ENCODE measurements at places on chromosomes 16 and 17. TPM values are rescaled to one million over a fixed set of nuclear protein-coding genes. Genes with fewer than 3 reads are reported as not detected.

DNA sequence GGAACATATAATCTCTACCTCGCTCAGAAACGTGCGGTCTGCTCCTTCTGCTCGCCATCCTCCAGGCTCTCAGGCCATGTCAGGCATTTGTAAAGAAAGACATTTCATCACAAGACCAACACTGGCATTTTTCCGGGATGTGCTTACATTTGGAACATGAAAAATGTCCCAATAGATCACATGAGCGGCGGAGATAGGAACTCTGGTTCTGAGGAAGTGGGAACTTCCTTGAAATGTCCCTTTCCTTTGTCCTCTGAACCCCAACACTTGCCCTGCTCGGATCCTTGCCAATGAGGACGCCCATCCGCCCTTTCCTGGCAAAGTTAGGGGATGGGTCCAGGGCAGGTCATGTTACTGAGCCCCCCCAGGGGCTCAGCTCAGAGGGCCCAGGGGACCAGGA is 130.5 kb downstream of the MAF start:
- DNase-seq: no peak

DNA sequence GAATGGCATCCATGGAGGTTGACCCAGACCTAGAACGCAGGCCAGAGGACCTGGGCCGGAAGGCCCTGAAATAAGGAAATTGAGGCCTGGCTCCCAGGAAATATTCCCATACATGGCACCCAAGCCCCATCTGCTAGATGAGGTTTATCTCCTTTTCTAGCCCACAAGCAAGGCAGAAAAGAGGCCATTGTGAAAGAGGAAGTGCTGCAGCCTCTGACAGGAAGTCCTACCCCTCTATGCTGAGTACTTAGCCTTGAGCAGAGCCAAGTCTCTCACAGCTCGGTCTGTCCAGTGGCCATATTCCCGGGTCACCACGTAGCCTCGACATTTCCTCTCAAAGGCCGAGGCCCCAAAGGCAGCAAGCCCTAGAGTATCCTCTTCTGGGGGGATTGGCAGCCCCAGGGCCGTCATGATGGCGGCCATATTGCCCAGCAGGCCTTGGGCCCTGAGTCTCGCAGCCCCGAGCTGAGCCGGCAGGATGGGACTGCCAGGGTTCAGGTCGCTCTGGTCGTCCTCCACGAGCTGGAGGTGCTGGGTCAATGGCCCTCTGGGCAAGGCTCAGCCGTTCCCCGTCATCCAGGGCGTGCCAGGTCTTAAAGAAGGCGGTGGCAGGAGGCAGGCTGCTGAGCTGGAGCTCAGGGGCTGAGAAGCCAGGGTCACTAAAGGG is 7.8 kb downstream of the CTF1 start:
- no peak for DNase-seq

GRCh38 chr16:51839727-51840462 is 688.8 kb upstream of the SALL1 start:
- DNase-seq: peak; percentile 15

The RAB37 gene
- 1.1 TPM for total RNA-seq

GRCh38 chr17:59513934-59514841 is 51.2 kb upstream of the DHX40 start:
- peak; percentile 98 for DNase-seq

DNA sequence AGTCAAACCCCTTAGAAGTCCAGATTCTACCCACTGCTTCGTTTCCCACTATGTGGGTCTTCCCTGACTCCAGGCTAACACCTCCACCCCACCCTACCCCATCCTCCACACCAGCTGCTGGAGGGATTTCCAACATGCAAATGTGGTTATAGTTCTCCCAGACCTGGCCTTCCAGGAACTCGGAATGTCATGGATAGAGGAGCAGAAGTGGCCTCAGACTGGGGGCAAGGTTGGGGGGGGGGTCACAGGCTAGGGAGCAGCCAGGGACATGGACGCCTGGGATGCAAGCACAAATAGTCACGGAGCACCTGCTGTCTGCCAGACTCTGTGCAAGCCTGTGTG is 2.0 kb downstream of the CAMKK1 start:
- DNase-seq: no peak

DNA sequence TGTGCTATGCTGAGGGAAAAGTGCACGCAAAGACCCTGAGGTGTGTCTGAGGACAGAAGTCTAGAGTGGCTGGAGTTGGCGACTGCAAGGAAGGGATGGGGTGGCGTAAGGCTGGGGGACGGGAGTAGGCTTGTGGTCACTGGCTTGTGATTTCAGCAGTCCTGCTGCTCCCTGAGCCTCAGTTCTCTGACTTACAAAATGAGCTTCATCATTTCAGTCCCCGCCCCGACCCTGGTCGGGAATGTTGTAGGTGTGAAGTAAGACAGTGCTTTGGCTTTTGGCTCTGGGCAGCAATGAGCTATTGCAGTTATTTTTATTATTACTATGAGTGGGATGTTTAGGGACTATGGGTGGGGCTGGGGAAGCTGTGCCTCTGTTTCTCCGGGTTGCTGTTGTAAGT is 8.6 kb downstream of the ADGRG1 start:
- DNase-seq: no peak

DNA sequence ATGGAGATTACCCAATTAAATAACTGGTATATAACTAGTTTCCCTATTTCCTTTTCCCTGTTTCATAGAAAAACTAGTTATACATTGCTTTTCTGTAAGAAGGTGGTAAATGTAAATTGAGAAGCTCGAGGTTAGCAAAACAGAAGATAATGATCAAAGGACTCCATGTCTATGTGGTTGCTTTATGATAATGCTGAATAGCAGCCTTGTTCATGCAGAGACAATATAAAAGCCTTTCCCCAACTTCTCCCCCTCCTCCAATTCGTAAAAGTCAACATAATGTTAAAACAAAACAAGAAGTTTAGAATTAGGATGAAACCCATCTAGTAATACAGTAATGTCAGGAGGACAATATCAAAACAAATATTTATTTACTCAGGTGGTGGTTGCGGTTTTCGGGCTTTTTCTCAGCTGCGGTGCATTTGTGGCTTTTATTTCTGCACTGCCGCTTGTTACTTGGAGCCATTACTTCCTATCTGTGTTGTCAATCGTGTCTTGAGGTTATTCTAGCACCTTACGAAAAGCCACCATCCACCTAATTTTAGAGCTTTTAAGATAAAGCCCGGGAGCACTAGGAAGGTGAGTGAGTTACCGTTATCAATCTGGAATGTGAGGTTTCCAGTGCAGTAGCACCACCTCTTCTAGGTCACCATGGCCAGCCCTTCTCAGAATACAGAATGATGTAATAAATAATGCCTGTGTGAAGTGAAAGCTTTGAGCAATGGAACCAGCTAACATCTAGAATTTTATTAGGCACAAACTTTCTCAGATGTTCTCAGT is 297.5 kb downstream of the CDH13 start:
- no peak for DNase-seq
